Inflammatory macrophage treated with lipopolysaccharide for 1 hour (primary cell): ENCODE measurements at places on chromosomes 13 and 19.

DNA sequence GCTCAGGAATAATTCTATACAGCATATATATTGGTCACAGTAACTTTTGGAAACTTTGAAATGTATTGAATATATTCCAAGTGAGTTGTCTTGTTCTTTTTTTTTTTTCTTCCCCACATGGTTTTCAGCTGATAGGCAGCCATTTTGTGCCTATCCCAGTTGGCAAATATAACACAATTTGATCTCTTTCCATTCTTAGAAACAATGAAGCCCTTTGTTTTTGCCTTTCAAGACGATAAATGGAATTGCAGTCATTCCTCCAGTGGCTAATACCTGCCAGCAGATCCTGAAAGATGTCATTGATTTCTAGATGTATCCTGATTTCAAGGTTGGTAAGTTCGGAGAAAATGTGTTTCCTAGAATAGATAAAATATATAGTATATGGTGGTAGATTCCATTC is 951.1 kb upstream of the SLC10A2 start:
- DNase-seq, result no peak

DNA sequence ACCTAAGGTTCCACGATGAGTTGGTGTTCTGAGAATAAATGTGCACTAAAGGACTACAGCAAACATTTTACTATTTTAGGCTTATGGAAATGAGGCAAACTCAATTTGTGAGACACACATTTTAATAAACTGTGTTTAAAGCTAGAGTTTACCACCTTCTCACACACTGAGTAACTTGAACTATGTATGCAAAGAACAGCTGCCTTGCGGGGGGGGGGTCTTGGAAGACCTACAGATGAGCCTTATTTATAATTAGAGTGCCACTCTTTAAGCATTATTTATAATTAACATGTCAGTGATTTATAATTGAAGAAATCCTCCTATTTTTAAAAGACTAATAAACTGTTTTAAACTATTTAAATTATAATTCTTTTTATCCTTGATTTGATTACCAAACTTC is 300.4 kb downstream of the DLEU7 start:
- no peak for DNase-seq

DNA sequence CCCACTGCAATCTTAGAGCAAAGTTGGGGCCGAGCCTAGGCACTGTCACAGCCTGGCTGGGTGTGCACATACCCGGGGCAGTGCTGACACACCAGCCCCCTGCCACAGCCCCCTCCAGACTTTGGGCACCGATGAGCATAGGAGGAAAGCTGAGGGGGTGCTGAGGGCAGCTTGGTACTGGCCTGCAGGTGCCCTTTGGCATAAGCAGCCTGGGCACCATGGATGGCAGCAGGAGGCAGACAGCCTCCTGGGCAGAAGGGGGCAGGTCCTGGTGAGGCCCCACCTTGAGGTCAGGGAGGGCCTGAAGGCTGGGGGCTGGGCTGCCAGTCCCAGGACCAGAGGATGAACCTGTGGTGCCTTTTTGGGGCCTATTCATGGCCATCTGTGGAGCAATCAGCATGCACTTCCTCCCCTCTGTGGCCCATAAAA is 8.2 kb downstream of the IGFL4 start:
- DNase-seq, result no peak

DNA sequence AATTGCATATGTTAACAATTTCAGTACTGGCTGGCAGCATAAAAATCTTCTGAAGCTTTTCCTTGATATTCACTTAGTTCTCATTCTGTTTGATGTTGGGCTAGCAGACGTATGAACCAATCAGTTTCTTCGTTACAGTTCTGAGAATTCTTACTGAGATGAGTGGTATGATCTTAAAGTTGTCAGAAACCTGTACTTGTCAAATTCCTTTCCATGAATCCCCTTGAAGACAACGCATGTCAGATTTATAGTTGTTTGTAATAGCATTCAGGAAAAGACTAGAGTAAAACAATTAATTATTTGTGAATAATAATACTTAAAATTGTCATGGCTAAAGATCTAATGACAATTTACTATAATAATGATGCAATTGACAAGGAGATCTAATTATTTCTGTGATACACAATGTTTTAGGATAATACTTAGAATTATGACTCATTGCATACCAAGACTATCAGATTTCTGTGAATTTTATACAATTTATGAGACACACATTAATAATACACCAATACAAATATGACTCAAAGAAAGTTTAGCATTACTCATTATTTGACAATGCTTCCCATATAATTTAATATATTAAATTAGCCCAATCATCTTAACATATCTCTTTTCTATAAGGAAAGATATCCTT is 447.2 kb downstream of the RFC3 start:
- DNase-seq, result no peak

- DNase-seq, result peak; percentile 79
Measured at GRCh38 chr13:42275098-42275471, 3.1 kb downstream of the AKAP11 start.

- DNase-seq, result peak; percentile 99
Measured at GRCh38 chr13:50081679-50082425, 66.6 kb downstream of the KCNRG start.

DNA sequence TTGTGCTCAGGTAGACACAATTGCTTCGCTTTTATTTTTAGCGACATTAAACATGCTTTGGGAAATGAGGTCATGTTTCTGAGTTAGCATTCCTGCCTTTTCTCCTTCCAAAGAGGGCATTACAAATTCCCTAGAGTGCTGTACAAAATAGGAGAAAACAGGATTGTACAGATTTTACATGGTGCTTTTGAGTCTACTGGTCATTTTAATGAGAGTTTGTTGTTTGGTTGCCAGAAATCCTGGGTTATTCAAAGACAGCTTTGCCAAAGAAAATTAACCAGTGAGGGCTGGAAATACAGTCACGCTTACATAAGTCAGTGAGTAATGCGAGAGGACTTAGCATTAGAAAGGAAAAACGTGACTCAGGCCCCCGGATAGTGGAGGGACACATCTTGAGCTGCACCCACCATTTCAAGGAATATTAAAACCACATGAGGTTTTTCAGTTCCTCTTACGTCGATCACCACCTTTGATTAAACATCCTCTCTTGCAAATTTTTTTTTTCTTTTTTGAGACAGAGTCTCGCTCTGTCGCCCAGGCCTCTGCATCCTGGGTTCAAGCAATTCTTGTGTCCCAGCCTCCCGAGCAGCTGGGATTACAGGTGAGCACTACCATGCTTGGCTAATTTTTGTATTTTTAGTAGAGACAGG is 55.4 kb downstream of the SACS start:
- DNase-seq, result peak; percentile 26

GRCh38 chr13:50387051-50387581 is 371.9 kb downstream of the KCNRG start:
- no peak for DNase-seq

DNA sequence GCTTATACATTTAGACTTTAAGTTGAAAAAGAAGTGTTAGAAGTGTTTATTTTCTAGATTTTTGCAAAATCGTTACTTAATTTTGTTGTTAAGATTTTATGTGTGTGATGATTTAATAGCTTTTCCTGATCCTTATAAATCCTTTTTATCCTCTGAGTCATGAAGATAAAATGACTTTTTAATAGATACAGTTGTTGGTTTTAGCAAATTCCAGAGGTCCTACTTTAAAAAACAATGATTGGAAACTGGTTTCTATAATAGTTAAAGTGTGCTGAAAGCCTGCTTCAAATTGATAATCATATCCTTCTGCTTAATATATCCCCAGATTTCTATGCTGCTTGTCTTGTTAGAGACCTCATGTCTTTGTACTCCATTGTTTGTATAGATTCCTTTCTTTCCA is 39.0 kb downstream of the RNASEH2B start:
- DNase-seq, result no peak

DNA sequence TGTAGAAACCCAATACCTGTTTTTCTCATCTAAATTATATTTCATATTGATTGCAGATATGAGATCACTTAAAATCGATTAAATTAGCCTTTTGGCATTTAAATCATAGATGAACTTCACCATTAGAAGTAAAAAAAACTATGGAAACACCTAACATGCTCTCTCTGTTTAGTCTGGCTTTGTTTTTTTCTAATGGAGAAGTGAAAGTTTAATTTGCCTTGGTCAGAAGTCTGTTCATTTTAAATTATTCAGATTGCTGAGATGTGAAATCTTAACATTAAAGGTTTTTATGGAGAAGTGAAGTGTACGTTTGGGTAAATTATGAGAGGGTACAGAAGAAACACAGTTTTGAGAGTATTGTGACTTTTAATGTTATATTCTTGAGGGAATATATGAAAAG is 6.7 kb downstream of the SUGT1 start:
- DNase-seq, result no peak

GRCh38 chr13:87671753-87672605 is 808 bp downstream of the SLITRK5 start:
- DNase-seq, result no peak

DNA sequence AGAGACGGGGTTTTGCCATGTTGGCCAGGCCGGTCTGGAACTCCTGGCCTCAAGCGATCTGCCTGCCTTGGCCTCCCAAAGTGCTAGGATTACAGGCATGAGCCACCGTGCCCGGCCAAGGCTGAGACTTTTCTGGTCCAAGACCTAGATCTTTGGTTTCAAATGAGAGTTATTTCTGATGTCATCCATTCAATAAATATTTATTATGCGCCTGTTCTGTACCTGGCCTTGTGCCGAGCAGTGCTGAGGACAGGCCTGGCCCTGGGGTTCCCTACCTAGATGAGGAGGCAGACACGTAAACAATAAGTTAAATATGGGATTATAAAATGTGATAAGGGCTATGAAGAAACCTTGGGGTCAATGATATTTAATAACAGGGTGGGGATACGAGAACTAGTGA is 4.5 kb downstream of the RELB start:
- no peak for DNase-seq

DNA sequence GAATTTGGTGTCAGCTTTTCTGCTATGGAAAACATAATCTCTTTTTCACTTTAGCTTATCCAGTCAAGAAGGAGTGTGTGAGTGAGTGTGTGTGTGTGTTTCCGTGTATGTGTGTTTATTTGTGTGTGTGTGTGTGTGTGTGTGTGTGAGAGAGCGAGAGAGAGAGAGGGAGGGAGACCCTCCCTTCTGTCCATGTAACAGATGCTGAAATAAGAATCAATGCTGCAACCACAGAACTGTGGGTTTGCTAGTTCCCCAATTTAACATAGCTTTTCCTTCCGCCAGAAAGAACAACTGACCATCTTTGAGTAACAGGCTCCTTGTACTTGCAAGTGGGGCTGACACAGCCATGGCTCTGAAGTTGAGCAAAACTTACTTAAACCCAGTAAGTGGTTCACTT is 5.2 kb downstream of the LCP1 start:
- DNase-seq, result peak; percentile 90

DNA sequence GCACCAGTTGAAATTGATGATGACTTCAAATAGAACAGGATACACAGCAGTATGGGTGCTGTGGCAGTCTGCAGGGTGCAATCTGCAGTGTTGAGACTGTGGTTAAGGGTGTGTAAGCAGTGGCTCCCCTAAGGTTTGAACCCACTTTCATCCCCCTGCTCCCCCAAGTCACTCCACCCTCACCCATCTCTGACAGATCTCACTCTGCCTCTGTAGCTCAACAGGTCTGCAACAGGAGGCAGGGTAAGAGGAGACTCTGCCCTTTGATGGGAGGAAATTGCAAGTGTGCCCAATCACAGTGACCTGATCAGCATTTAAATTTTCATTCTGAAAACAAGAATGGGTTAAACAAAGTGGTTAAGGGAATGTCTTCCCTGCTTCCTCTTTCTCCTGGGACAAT is 92.4 kb downstream of the DCT start:
- no peak for DNase-seq

DNA sequence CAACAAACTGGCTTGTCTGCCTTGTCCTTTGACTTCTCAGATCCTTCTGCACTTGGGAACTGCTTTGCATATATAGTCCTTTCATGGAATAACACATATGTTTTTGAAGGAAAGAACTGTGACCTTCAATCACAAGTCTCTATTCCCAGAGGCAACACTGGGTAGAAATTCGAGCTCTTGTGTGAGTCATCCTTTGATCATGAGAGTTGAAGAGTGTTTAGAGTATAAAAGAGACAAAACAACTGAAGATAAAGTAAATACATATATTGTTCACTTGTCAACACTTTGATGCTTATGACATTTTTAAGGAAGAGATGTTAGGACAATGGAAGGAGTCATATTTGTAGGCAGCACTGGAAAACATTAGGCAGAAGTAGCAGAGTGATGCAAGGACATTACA is 5.2 kb upstream of the OR7A5 start:
- DNase-seq, result no peak

GRCh38 chr19:34502582-34503411 is 21.2 kb downstream of the WTIP start:
- DNase-seq, result peak; percentile 87

- peak; percentile 72 for DNase-seq
Measured at GRCh38 chr19:55580628-55581144, at the start of gene ZNF579. TSS of gene ZNF579 (minus strand) at chr19:55580848. CDS start at chr19:55579639, 1,209 bp downstream.

DNA sequence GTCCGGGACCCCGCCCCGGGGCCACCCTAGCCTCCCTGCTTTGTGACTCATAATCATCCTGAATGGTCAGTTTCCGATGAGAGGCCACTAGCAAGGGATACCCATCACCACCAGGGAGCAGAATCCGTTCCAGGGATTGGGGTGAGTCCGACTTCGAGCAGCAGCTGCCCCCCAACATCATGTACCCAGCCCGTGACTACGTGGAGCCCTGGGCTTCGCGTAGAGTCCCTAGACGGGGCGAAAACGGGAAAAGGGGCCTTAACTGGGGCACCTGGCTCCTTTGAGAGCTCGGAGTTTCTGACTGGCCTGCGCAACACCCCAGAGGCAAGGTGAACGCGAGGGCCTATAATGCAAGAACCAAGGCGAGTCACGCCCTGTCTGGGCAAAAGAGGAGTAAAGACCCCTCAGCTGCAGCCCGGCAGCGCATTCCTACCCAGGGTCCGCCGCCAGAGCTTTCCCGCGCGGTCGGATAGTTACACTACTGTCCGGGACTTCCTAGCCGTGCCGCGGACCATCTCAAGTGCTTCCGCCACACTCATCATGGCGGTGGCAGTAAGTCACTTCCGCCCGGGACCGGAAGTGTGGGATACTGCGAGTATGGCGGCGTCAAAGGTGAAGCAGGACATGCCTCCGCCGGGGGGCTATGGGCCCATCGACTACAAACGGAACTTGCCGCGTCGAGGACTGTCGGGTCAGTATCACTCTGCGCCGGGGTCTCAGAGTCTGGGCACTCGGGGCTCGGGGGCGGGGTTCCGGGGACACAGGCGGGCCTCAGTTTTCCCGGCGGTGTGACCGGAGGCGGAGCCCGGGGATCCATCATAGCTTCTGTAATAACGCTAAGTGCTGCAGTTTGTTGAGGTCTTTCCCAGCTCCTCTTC is at the start of gene NDUFA13:
Gene NDUFA13, plus strand, starts transcription at position 584 of the 878 bp plus-strand sequence. Its CDS starts 14 bp downstream, at position 598.
- DNase-seq, result peak; percentile 99

- DNase-seq, result no peak
Measured at GRCh38 chr19:618247-618619, 15.1 kb downstream of the POLRMT start.
